ENCODE measurements at places on chromosomes 5 and 9. TPM values are rescaled to one million over a fixed set of nuclear protein-coding genes. Genes with fewer than 3 reads are reported as not detected.

Gene SLC45A2
- not detected for total RNA-seq

Gene NR4A3
- total RNA-seq: 2.8 TPM

- no peak for DNase-seq
Observed at GRCh38 chr5:40844565-40844964, 3.4 kb downstream of the CARD6 start.

DNA sequence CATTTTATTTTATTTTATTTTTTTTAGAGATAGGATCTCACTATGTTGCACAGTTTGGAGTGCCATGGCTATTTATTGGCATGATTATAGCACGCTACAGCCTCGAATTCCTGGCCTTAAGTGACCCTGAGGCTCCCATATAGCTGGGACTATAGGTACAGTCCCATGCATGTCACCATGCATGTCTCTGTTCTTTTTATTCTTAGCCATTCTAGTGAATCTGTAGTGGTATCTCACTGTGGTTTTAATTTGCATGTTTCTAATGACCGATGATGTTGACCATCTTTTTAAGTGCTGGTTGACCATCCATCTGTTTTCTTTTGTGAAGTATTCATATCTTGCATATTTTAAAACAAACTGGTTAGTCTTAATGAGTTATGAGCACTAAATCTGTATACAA is 76.1 kb downstream of the SLC44A1 start:
- no peak for DNase-seq

GRCh38 chr9:124045076-124045829 is 33.7 kb downstream of the LHX2 start:
- DNase-seq: no peak

Gene SLC36A3
- total RNA-seq: not detected

DNA sequence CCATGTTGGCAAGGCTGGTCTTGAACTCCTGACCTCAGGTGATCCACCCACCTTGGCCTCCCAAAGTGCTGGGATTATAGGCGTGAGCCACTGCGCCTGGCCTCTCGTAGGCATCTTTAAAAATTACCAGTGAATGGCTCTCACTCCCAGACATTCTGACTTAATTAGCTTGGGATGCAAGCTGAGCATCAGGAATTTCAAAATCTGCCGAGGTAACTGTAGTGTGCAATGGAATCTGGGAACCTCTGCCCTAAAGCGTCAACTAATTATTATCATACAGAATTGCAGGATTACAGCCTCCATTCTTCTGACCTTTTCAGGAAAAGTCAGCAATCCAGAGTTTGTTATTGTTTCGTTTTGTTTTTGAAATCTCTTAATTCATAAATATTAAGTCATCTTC is 213.4 kb upstream of the DMAC1 start:
- no peak for DNase-seq

DNA sequence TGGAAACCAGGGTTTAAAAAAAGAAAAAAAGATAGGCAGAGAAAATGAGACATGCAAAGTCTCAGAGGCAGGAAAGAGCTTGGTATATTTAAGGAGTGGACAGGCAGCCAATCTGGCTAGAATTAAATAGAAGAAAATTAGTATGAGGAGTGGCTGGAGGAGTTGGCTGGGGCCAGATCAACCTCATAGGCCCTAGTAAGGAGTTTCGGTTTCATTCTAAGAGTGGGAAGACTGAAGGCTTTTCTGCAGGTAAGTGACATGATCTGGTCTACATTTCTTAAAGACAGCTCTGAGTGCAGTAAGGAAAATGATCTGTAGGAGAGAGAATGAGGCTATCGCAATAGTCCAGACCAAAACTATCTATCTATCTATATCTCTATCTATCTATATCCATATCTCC is 27.5 kb downstream of the ADRB2 start:
- no peak for DNase-seq

- no peak for DNase-seq
Observed at GRCh38 chr9:68447611-68448010, 91.2 kb downstream of the PGM5 start.

Gene FOXD4L4
- 0.21 TPM for total RNA-seq

DNA sequence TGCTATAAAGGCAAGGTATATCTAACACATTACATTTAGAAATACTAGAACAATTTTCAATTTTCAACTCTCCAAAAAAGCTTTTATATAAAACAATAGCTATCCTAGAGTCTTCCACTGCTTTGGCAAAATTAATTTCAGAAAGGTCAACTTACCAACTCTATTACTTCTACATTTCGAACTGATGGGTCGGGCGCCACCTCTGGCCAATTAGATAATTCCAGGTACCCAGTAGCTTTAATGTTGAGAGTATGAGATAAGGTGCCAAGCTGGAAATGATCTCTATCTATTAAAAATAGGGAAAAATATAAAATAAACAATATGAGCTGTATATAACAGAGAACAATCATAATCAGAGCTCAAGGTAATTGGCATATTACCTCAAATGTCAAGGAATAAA is 166.6 kb downstream of the AP3B1 start:
- no peak for DNase-seq

Gene ST8SIA4
- not detected for total RNA-seq

Gene ZNF883
- total RNA-seq: 5.8 TPM

DNA sequence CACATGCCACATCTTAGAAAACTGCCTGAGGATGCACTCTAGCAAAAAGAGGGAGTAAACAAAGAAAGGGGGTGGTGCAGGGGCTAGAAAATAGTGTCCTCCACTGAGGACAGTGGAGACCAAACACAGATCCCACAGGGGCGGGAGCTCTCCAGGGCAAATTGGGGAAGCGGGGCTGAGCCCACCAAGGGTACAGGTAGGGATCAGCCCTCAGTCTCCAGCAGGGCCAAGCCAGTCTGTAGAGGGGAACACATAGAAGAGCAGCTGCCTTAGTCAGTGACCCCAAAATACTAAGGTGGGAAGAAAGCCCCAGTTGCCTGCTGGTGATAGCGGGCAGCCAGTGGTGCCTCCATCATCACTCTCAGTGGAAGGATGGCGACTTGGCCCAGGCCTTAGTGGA is 134.0 kb downstream of the ATPSCKMT start:
- DNase-seq: no peak

GRCh38 chr5:175859422-175859821 is 12.0 kb upstream of the CPLX2 start:
- DNase-seq: no peak

- no peak for DNase-seq
Observed at GRCh38 chr9:77726289-77726688, 78.2 kb upstream of the GNA14 start.

GRCh38 chr9:136451221-136451877 is 11.7 kb upstream of the INPP5E start:
- DNase-seq: no peak

DNA sequence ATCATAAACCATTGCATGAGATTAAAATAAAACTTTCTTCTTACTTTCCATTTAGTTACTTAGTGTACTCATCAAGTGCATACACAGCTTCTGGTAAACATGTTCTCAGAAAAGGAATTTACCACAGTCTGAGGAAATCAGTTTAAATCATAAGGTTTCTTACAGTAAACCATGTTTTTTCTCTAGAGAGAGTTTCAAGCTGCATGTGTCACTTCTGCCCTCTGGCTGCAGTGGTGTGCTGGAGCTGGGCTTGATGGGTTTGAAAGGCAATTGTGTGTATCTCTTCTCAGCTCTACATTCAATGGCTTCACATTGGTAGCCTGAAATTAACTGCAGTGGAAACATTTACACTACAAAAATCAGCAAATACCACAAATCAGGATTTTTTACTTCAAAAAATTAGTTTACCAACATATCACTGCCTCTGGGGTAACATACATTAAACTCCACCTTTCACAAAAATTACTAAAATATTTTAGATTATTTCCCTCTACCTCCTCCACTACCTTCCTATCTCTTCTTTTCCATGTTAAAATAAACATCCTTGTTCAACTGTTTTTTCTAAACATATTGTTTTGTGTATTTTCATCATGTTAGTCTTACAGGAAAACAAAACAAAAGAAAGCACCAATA is 414.3 kb downstream of the ANXA1 start:
- DNase-seq: no peak

Gene CARTPT
- not detected for total RNA-seq

DNA sequence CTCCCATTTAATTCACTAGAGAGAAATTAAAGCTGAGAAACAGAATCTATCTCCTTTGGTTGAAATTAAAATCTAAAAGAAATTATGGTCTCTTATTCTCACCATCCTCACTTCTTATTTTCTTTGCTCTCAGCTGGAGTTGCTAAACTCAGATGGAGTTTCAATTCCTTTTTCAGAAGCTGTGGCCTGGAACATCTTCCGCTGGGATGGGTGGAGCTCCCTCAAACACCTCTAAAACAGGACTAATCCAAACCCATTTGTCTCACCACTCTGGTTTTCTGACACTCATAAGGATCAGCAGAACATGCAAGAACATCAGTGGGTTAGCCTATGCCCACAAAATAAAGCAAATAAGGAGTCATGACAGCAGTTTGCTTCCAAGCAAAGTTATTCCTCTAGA is 39.6 kb upstream of the CEP78 start:
- no peak for DNase-seq

DNA sequence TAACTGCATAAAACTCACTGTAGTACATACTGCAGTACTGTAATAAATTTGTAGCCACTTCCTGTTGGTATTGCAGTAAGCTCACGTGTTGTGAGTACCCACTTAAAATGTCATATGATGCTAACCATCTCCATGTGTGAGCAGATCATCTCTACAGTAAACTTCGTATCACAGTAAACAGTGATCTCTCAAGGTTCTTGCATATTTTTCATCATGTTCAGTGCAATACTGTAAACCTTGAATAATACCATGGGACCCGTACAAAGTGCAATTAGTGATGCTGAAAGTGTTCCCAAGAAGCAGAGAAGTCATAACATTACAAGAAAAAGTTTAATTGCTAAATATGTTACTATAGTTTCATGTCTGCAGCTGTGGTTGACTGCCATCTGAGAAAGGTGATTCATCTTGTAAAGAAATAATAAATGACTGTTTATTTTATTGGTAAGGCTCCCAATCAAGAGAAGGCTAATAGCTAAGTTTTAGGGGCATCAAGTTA is 253.8 kb upstream of the POU5F2 start:
- DNase-seq: peak; percentile 49

DNA sequence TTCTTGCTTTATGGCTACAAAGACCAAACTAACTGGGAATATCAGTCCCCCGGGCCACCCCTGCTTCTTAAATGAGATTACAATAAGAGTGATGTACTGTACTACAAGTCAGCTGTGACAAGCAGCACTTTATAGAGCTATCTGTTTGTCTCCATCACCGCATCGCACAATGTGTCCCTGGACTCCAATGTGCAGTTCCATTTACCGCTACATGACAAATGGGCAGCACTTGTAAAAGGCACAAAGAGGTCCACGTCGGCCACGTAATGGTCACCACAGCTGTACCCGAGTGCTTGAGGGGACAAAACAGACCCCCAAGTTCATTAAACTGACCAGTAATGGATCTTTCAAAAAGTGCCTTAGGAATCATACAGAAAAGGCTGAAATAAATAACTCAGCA is 54.1 kb downstream of the PSMB7 start:
- no peak for DNase-seq

Gene DDX4
- not detected for total RNA-seq

GRCh38 chr9:116230051-116230632 is 76.6 kb downstream of the PAPPA start:
- no peak for DNase-seq

DNA sequence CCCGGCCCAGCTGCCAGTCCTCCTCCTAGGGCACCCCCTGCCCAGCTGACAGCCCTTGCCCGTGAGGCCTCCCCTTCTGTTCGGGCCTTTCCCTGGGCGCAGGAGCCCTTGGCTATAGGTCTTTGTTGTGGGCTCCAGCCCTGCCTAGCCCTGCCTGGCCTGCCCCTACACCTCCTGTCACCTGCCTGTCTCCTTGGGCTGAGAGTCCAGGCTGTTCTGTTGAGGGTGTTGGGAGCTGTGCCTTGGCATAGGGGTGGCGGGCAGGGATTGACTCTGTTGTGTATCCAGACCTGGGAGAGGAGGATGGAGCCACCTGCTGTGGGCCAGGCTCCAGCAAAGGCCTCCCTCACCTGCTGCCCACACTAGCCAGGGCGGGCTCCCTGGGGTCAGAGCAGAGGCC is 11.6 kb downstream of the FCN2 start:
- no peak for DNase-seq

Gene TMEM171
- 1.7 TPM for total RNA-seq

DNA sequence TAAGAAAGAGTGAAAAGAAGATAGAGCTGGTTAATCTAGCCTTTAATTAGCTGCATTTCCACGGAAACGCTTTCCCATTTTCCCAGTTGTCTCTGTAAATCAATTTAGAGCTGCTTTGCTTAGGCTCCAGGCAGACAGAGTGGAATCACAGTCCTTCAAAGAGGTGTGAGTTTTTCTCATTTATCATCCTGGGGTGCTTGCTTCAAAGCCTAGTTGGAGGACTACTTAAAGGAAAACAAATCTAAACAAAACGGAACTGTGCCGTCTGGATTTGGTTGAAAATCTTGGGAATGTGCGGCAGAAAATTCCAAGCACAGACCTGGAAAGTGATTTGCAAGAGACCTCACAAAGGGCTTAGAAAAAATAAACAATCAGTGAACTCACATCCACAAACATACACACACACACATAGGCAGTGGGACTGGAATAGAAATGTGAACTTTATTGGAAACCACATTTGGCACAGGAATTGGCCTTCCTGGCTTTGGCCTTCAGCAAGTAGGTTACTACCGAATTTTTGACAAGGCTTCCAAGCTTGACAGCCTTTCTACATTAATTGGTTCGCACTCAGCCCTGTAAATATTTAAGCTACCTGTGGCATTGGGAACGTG is 235.2 kb upstream of the SLC24A2 start:
- no peak for DNase-seq

GRCh38 chr9:96566498-96567202 is 53.0 kb downstream of the CDC14B start:
- DNase-seq: peak; percentile 15

GRCh38 chr5:76794871-76795270 is 24.0 kb upstream of the F2RL1 start:
- no peak for DNase-seq

DNA sequence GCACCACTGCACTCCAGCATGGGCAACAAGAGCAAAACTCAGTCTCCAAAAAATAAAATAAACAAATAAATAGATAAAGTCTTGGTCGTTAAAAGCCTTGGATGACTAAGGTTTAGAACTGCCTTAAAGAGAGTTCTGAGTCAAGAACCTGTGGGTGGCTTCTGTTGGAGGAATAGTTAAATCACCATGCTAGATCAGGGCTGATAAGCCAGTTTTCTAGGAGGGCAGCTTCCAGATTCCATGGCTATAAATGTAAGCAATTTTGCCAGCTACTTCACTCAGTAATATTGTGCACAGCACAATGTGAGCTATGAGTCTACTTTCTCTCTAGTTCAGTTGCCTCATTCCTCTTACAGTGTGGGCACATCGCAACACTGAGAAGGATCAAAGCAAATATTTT is 242.1 kb upstream of the NUDT12 start:
- DNase-seq: no peak

All from HFFc6 (cell line).